Muscle of arm (tissue), 14 donors: ENCODE measurements at places on chromosomes 5 and 9.

DNA sequence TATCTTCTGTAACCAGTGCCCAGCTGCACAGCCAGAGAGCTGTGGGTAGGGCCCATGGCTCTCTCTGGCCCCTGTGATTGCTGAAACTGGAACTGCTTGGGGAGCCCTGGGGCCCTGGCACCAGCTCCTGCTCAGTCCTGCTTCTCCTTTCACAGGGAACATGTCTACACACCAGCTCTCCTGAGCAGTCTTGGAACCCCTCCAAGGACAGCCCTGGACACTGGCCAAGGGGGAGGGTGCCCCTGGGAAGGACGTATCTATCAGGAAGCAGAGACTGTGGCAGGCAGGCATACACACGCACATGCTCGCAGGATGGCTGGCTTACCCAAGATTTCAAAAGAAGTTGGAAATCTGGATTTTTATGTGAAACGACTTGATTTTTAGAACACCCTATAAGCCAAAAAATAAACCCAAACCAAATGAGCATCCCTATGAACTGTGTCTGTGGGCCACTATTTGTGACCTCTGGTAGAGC lies 8.8 kb upstream of the TRAF1 start:
- DNase-seq, result peak; percentile 86

DNA sequence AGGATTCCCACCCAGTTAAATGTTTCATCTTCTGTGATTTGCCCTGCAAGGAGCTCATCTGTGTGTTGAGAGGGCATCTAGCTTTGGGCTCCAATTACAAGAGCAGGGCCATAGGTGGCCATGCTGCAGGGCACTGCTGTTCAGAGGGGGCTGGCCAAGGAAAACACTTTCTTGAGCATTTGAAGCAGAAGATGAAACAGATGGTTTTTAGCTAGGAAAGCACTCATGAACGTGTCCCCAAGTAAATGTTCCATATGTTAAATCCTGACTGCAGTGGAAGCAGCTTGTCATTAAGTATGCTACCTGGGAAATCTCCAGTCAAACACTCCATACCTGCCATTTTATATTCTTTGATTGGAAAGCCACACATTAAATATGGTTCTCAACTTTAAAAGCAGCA lies 176.6 kb downstream of the FBXL7 start:
- no peak for DNase-seq

DNA sequence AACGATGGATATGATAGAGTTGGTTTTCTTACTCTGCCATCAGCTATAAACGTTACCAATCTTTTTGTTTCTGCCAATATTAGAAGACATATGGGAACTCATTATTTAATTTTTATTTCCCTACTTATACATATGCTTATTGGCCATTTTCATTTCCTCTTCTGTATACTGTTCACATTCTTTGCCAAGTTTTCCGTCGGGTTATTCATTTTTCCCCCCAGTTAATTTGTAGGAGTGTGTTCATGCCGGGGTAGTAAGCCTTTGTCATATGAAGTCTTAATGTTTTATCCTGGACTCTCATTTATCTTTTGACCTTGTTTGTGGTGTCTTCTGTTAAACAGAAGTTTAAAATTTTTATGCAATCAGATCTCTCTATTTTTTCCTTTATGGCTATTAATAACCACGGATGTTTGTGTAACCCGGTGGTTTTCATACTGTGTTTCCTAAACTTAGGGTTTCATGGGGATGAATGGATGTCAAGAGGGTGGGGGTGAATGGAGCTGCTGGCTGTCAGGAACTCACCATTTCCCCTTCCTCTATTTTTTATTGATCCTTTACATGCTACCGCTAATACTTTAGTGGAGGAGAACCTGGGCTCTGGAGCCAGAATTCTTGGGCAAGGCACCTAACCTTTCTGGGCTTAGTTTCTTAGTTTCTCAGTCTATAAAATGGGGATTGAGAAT lies 42.5 kb upstream of the PPARGC1B start:
- DNase-seq, result no peak

DNA sequence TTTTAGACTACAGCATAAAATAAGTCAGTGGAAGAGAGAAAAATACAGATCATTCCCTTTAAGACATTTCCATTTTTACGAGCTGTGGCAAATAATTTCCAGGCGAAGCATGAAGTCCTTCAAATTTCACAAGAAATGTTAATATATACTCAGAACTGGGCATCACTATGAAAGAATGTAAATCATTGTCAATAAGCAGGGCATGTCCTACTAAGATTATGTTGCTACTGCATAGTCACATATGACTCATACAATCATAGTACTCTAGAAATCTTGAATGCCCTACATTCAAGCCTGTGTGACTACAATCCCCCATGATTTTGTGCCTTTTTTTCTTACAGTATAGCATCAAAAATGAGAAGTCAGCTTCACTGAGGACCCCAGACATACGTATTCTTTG lies 485.2 kb upstream of the FTMT start:
- no peak for DNase-seq

GRCh38 chr5:56172241-56172640 lies 60.9 kb downstream of the ANKRD55 start:
- DNase-seq, result no peak

GRCh38 chr5:52893863-52894262 lies 95.3 kb upstream of the ITGA2 start:
- no peak for DNase-seq

- no peak for DNase-seq
Observed at GRCh38 chr5:132488590-132488989, 2.0 kb downstream of the IRF1 start.

- no peak for DNase-seq
Observed at GRCh38 chr9:26462751-26463150, 429.9 kb downstream of the CAAP1 start.

- no peak for DNase-seq
Observed at GRCh38 chr5:36855141-36855495, 21.5 kb upstream of the NIPBL start.

DNA sequence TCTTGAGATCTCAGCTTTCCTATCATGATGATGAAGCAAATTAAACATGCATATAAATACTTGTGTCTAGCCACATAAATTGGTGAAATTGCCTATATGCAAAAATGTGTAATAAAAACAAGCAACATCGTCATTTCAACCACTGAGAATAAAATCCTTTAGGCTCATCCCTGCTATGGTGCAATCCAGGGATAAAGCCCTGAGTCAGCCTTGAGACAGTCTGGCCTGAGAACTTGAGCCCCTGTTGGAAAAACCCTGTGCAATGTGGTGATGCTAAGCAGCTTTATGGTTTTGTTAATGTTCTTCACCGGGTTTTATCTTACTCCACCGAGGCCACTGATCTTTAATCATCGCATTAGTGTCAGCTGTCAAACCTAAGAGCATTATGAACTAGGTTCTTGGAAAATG lies 170.5 kb downstream of the DCP2 start:
- DNase-seq, result no peak

- no peak for DNase-seq
Observed at GRCh38 chr9:123620239-123620638, 264.2 kb downstream of the CRB2 start.

GRCh38 chr9:78363221-78363620 lies 66.3 kb downstream of the PSAT1 start:
- DNase-seq, result peak; percentile 26

GRCh38 chr5:10565785-10566542 lies 2.1 kb downstream of the ANKRD33B start:
- DNase-seq, result no peak

GRCh38 chr5:132270335-132270665 lies 12.8 kb downstream of the PDLIM4 start:
- DNase-seq, result no peak

DNA sequence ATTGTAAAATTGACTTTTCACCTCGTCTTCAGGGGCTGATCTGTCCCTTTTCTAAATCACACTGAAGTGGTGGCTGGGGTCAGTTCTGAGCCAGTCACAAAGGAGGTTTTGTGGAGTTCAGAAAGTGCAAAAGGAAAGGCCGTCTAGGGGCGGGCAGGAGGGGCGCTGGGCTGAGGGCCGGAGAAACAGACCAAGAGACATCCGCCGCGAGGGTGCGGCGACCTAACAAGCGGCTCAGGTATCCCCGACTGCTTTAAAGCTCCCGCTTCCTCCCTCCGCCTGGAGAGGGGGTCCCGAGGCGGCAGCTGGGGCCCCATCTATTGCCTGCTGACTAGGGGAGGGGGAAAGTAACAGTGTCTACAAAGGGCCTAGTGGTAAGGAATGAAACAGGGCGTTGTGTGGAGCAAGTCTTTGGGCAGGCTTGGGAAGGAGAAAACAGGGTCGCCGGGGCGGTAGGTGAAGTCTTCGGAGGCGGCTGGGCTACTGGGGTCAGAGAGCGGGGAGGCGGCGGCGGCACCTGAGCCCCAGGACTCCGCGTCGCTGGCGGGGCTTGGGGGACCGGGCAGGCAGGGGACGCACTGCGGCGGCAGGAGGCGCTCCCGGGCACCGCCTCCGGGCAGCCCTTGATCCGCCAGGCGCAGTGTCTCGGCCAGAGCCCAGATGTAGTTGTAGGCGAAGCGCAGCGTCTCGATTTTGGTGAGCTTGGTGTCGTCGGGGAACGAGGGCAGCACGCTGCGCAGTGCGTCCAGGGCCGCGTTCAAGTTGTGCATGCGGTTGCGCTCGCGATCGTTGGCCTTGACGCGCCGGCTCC lies 950 bp downstream of the NEUROG1 start:
- DNase-seq, result no peak

GRCh38 chr5:169286572-169287300 lies 14.2 kb downstream of the SLIT3 start:
- no peak for DNase-seq

DNA sequence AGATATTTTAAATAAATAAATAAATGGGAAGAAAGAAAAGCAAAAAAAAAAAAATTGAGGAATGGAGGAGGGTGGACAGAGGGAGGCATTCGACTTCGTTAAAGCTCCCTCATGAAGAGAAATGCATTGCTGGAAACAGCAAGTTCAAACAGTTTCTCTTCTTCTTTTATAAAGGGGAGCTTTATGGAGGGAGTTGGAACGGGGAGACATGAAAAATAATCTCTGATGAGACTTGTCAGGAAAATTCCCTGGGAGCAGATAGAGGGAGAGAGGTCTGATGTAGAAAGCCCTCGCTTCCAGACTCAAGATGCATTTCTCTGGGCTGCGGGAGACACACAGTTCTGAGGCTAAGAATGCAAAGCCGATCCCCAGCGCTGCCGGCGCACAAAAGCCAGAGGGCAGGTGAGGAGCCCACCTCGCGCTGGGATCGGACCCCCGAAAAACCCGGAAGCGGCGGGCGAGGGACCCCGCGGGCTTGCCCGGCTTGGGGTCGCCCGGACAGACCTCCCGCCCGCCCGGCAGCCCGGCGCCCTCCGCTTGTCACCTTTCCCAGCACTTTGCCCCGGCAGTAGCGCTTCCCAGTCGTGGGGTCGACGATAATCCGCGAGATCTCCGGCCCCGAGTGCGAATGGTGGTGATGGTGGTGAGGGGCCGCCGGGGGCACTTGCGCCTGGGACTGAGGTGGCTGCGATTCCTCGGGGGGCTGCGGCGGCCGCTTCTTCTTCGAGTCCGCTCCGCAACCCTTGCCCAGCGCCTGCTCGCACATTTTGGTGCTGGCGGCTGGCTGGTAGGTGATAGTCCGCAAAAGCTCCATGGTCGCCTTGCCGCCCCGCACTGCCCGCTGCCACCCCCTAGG lies 512 bp downstream of the PLK2 start:
- peak; percentile 56 for DNase-seq

DNA sequence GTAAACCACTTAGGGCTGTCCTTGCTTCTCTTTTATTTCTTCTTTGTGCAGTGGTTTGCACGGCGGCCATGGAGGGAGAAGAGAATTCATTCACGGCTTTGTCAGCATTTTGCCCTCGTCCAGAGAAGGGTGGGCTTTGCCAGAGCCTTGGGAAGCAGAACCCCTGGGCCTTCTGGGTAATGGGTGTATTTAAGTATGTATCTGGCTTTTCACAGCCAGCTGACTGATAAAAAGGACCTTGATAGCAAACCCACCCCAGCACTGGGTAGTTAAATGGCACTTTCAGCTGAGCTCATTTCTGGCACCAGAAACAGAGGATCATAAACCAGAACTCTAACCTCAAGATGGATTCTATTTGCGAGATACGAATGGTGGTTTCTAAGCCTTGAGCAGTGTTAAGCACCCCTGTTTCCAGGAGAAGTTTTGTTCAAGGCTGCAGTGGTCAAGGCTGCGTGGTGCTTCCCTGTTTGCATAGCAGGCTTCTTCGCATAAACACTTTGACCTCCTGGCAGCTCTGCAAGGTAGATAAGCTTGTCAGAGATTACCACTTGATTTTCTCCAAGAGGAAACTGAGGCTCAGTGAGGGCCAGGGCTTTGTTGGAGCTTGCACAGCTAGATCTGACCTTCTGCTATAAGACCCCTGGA lies 441.6 kb upstream of the KLF4 start:
- DNase-seq, result no peak

GRCh38 chr5:117463881-117464570 lies 889.4 kb upstream of the SEMA6A start:
- DNase-seq, result no peak

DNA sequence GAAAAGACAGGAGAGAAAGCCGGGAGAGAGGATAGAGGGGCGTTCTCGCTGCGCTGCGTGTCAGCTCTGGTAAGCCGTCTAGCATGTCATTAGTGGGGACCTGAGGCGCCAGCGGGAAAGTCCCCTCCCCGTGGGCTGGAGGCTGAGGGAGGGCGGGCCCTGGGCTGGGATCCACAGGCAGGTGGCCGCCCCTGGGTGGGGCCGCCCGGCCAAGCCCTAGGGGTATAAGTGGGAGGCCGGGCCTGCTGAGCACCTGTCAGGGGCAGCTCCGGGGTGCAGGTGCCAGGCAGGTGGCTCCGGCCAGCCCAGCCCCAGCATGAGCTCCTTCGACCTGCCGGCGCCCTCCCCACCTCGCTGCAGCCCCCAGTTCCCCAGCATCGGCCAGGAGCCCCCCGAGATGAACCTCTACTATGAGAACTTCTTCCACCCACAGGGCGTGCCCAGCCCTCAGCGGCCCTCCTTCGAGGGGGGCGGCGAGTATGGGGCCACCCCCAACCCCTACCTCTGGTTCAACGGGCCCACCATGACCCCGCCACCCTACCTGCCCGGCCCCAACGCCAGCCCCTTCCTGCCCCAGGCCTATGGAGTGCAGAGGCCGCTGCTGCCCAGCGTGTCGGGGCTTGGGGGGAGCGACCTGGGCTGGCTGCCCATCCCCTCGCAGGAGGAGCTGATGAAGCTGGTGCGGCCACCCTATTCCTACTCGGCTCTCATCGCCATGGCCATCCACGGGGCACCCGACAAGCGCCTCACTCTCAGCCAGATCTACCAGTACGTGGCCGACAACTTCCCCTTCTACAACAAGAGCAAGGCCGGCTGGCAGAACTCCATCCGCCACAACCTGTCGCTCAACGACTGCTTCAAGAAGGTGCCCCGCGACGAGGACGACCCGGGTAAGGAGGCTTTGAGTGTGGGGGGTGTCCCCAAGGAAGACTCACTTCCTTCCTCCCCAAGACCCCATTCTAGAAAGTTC lies at the start of gene FOXI1:
TSS of gene FOXI1 (plus strand) at position 256 of the 970 bp plus-strand sequence. CDS start at position 317, 61 bp downstream.
- no peak for DNase-seq

- DNase-seq, result no peak
Observed at GRCh38 chr9:93236541-93237206, 52.7 kb downstream of the WNK2 start.

- DNase-seq, result no peak
Observed at GRCh38 chr9:33425128-33425533, 22.3 kb downstream of the AQP3 start.

GRCh38 chr5:151745071-151745705 lies 13.2 kb downstream of the ATOX1 start:
- DNase-seq, result no peak
